ENCODE measurements at places on chromosomes 13 and 19.

DNA sequence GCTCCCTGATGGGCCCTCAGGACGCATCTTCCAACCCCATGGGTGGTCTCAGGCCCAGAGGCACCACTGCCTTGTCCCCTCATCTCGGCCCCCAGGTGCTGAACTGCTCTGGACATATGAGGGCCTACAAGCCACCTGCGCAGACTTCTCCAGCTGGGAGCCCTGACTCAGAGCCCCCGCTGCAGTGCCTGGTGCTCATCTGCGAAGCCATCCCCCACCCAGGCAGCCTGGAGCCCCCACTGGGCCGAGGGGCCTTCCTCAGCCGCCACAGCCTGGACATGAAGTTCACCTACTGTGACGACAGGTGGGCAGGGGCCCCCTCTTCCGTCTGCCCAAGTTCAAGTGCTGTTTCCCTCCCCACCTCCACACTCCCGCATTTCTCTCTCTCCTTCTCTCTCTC is 12.2 kb downstream of the HIF3A start:
- no peak for DNase-seq

- DNase-seq = no peak
Observed at GRCh38 chr13:51959773-51960172, 51.5 kb downstream of the ATP7B start.

- DNase-seq = no peak
Observed at GRCh38 chr19:2527171-2527570, 51.2 kb downstream of the GADD45B start.

GRCh38 chr13:99757756-99758459 is 213.7 kb downstream of the ZIC5 start:
- DNase-seq = no peak

- DNase-seq = no peak
Observed at GRCh38 chr19:958967-959855, 24.9 kb upstream of the WDR18 start.

- DNase-seq = no peak
Observed at GRCh38 chr13:24032252-24032651, 128.3 kb upstream of the SPATA13 start.

- DNase-seq = no peak
Observed at GRCh38 chr19:31266731-31267130, 82.5 kb downstream of the TSHZ3 start.

GRCh38 chr19:29090783-29091526 is 122.0 kb downstream of the UQCRFS1 start:
- DNase-seq = no peak

DNA sequence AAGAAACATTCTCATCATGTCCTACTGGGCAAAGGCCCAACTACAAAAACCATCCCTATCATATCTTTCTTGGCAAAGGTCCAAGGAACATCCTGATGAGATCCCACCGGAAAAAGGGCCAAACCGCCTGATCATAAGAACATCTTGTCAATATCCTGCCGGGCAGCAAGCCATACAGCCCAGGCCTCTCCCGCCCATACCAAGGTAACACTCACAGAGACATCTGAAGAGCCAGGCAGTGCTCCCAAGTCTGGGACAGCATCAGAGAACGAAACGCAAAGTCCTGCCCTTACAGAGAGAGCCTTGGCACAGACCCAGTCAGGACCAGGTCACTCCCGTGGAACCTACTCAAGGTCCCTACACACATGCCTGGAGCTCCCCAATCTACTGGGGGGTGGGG is 18.5 kb upstream of the ZNF331 start:
- no peak for DNase-seq

DNA sequence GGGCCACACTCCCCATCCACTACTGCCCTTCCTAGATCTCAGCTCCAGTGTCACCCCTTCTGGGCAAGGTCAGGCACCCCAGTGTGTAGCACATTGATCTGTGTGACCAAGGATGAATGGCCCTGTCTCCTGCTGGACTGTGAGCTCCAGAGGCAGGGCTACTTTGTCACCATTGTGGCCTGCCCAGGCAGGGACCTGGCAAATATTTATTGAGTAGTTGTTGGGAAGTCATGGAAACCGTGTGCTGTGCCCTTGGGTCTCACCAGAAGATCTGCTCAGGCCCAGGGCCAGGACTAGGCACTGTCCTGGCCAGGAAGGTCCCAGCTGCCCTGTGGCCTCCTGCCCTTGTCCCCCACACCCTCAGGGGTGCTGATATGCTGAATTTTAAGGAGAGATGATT is 10.5 kb downstream of the NACC1 start:
- DNase-seq = no peak

GRCh38 chr13:106118996-106119395 is 416.5 kb downstream of the EFNB2 start:
- DNase-seq = no peak

DNA sequence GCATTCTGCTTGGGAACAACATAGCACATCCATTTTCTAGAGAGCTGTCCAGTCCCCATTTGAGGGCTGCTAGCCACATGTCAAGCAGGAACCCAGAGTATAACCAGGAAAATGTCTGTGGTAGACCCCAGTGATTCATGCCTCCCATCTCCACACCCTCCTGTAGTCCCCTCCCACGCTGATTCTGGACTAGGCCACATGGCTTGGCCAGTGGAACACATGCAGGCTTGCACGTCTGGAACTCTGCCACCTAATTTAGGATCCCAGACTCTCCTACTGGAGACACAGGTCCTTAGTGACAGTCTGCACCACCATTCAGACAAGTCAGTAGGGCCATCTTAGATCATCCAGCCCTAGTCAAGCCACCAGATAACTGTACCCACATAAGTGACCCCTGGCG is 149.8 kb downstream of the ZIC5 start:
- no peak for DNase-seq

- DNase-seq = peak; percentile 39
Observed at GRCh38 chr19:18202778-18203407, 949 bp downstream of the RAB3A start.

DNA sequence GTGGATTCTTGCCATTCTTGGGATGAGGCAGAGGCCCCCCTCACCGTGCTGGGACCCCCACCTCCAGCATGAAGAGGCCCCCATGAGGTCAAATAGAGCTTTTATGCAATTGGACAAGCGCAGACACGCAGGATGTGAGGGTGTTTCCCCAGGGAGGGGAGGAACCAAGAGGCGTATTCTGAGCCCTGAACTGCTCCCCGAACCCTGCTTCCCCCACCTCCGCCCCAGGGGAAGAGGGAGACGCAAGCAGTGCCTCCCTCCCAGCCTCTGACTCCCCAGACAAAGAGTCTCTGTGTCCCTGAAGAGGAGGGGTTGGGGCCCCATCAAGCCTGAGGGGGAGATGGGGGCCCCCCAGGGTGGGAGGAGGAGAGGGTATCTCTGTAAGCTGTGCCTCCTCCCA is 1.3 kb upstream of the RDH8 start:
- DNase-seq = no peak

GRCh38 chr19:1794424-1795172 is 17.5 kb downstream of the ATP8B3 start:
- DNase-seq = no peak

DNA sequence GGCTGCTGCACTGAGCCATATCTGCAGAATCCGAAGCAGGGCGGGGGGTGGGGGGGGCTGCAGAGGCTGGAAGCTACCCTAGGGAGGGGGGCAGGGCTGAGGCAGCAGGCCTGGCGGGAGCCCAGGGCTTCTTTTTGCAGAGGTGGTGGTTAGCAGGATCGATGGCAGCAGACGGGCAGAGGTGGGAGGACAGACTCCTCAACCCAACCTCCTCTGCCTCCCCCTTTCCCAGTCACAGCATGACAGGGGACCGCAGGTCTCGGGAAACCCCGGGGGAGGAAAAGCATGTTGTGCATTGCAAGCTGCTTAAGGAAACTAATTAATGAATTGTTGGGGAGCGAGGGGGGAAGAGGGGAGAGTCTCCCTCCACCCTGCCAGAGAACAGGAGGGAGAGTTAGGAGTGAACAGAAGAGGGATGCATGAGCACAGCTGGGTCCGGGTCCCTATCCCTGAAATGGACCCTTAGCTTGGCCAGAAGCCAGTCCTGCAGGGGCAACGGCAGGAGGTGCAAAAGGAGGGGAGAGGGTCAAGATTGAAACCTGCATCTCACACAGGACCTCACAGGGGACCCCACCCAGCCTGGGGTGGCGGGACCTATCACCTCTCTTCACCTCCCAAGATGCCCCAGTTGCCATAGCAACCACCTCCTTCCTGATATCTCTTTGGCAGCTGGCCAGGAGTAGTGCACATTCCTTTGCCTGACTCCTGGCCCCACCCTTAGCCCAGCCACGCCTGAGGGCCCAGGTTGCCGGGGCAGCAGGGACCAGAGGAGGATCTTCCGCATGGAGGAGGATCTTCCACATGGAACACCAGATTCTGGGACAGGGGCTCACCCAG is 1.8 kb downstream of the FXYD7 start:
- DNase-seq = peak; percentile 66

DNA sequence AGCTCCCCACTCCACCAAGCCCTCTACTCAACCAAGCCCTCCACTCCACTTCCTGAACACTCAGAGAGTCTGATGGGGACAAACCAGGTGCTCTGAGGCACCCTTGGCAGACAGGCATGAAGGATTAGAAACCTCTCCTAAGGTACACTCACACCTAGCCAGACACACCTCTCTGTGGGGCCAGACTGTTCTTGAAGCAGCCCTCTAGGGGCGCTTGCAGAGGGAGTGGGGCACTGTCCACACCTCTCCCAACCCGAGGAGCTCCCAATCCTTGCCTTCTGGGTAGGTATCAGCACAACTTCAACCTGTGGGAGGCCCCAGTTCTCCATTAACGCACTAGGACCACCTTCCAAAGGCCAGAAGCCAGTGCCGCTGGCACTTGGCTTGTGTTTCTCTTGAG is 108.7 kb upstream of the VSTM2B start:
- no peak for DNase-seq

DNA sequence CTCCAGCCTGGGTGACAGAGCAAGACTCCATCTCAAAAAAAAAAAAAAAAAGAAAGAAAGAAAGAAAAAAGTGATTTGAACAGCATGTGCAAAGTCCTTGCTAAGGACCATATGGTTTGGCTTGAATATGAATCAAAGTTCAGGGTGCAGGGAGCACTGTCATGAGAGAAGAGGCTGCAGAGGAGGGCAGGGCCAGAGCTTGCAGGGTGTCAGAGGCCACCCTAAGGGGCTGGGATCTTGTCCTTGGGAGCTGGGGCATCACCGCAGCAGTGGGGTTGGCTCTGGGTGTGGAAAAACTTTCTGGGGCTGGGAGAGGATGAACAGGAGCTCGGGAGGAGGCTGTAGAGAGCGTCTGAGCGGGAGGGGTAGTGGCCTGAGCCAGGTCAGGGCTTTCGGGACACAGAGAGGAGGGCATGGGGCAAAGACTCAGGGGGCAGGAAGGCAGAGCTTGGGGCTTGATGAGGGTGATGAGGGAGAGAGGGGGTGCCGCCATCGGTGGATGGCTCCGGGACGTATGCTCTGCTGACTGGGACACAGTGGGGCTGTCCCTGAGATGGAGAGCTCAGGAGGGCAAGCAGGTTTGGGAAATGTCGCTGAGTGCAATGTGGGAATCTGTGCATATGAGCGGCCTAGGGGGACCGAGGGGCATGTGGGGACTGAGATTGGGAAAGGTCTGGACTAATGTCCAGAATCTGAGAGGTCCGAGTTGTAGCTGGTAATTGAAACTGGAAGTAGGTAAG is 3.0 kb downstream of the TRPM4 start:
- no peak for DNase-seq

DNA sequence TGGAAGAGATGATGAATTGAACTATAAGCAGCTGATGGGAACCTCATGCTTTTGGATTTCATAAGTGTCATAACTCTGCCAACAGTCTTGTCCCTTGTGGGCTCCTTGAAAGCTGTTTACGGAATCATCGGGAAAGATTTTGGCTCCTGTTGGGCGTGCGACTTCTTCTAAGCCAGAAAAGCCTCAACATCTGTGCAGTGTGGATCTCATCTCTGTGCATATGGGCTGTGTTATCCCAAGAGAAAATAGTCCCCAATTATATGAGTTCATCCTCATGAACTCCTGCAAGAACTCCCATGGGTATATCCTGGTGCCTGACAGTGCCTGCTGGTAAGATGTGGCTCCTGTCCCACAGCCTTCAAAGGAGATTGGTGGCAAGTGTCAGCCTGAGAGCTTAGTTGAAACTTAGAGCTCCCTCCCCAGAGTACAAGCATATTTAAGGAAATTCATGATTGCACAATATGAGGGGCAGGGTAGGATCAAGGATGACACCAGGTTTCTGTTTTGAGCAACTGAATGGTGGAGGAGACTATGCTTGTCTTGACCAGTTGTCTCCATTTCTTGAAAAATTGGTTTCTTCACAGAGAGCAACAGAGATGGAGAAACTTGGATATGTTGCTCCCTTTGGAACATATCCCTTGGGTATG is 243.5 kb downstream of the ITGBL1 start:
- no peak for DNase-seq

GRCh38 chr19:48716562-48717291 is 2.8 kb downstream of the MAMSTR start:
- no peak for DNase-seq

DNA sequence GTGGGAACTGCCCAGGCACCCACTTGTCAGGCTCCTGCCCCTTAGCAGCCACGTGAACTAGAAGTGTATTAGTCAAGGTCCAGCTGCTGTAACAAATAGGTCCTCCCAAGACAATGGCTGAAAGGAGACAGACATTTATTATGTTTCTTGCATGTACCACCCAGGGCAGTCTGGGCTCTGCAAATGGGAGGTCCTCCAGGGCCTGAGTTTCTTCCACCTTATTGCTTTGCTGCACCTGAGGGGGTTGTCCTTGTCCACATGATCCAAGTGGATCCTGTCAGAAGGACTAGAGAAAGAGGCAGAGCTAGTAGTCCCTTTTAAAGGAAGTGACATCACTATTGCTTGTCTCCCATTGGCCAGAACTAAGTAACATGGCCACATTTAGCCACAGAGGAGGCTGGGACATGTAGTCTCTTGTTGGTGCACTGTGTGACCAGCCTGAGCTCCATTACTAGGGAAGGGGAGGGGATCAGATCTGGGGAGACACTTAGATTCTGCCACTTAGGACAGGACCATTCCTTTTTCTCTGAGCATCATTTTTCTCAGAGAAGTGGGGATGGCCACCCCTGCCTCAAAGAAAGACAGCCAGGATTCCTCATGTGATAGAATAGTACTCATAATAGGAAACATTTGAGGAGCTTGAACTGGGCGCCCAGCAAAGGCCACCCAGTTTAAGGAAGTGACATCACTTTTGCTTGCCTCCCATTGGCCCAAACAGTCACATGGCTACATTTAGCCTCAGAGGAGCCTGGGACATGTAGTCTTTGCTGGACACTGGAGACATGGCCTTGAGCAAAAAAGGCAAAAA is 15.1 kb downstream of the CC2D1A start:
- peak; percentile 46 for DNase-seq

DNA sequence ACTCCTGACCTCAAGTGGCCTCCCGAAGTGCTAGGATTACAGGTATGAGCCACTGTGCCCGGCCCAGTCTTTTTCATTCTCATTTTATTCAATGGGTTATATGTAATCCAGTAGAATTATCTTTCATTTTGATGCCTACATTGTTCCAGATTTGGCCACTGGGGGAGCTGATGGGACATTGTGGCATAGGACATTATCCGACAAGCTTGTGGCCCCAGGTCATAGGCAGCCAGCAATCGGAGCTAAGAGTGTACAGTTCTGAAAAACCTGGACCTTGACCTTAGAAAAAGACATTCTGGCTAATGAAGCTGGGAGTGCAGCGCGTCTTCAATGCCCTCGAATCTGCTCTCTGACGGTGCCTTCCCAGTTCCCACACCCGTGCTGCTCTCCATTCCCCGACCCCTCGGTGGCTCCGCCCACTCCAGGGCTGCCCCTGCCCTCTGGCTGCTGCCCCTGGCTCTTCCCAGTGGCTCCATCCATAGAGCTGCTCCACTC is 108.7 kb downstream of the TEX29 start:
- peak; percentile 8 for DNase-seq

- DNase-seq = no peak
Observed at GRCh38 chr19:5880604-5881078, 10.3 kb upstream of the FUT5 start.

- no peak for DNase-seq
Observed at GRCh38 chr13:93963266-93964145, 516.0 kb downstream of the DCT start.

GRCh38 chr13:33872005-33872351 is 54.0 kb downstream of the RFC3 start:
- DNase-seq = no peak

Measured in CD4-positive, alpha-beta T cell treated with Interferon alpha-2 for 1 hour (primary cell).